ENCODE measurements at places on chromosomes 16 and 17. TPM values are rescaled to one million over a fixed set of nuclear protein-coding genes. Genes with fewer than 3 reads are reported as not detected.

DNA sequence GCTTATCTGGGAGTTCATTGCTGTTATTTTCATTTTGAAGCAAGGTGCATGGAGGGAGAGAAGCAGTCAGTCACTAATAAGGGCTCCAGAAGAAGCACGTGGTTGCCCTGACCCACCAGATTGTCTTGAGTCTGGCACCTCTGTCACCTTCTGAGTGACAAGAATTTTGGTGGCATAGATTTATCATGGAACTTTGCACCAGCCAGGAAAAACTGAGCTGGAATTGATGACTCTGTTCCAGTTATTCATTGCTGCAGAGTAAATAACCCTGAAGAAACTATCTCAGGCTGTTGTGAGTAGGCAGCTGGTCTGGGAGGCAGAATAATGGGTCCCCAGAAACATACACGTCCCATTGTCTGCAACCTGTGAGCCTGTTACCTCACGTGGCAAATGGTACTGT is 44.8 kb downstream of the HSD17B2 start:
- DNase-seq = no peak

The MT1A gene
- total RNA-seq = not detected

The CLEC3A gene
- total RNA-seq = 0.17 TPM

The TNP2 gene
- not detected for total RNA-seq

The ZG16 gene
- total RNA-seq = not detected

GRCh38 chr16:89600956-89601355 is 12.5 kb upstream of the DPEP1 start:
- no peak for DNase-seq

- DNase-seq = peak; percentile 92
These were observed 1.7 kb upstream of the STAT5A start for GRCh38 chr17:42286411-42287221.

The ELMO3 gene
- total RNA-seq = 0.33 TPM

The GLIS2 gene
- total RNA-seq = 32.6 TPM

DNA sequence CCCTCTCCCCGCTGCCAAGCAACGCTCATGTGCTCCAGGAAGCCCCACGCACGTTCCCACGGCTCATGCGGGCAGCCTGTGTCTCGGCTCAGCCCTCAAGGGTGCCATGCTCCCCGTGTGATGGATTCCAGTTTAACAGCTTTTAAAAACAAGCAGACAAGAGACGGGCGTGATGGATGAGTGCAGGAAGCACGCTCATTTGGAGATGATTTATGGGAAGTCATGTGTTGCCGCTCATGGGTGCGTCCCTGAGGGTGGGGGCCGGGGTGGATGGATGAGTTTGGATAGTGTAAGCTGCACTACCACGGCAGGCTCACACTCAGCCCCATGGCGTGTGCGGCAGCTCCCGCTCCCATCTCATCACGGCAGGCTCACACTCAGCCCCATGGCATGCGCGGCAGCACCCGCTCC is 132.8 kb downstream of the RBFOX3 start:
- DNase-seq = no peak

- no peak for DNase-seq
These were observed 20.5 kb upstream of the EMP2 start for GRCh38 chr16:10600782-10601443.

GRCh38 chr17:3727041-3727440 is 3.3 kb downstream of the HASPIN start:
- no peak for DNase-seq

DNA sequence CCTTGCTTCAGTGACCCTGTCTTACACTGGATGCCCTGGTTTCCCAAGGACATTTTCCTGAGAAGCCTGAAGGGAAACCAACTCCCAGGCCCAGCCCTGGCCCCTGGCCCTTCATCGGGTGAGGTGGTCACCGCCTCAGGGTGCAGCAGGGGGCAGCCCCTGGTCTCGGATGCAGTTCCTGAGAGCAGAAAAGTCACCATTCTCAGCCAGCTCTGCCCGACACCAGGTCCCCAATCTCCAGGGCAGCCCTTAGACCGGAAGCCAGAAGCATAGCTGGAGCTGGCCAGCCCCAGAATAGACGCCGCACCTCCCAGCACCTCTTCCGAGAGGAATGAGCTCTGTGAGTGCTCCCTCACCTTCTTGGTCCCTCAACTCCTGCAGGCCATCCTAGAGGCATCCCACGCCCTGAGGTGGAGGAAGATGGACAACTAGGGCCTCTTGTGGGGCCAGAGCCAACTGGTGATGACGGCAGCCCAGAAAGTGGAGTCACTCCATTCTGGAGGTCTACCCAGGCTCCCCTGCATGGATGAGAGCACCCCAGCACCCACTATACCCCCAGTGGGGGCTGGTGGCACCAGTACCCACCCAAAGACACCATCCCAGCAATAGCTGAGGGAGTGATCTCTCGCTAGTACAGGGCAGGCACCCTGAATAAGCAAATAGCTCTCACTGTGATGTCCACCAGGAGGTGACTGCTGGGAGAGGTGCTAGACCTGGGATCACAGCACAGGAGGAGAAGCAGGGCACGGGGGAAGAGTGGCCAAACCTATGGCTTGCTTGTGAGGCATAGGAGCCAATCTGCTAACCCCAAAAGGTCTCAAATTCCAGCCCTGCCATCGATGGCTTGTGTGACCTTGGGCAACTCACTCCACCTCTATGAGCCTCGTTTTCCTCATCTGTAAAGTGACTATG is 56.2 kb downstream of the TK2 start:
- no peak for DNase-seq

DNA sequence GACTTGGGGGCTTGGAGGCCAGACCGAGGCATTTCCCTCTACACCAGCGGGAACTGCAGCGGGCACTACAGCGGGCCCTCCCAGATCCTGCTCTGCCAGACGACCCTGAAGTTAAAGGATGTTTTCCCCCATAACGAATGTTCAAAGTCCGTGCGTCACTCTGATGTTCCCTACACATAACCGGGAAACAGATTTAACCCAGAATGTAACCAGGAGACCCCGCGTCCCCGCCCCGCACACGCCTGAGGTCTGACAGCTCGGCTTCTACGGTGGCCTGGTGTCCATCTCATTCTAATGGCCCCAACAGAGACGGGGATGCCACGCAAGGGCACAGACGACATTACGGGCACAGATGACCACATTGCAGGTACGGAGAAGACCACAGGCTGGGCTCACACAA is 31.7 kb upstream of the RHOT1 start:
- no peak for DNase-seq

DNA sequence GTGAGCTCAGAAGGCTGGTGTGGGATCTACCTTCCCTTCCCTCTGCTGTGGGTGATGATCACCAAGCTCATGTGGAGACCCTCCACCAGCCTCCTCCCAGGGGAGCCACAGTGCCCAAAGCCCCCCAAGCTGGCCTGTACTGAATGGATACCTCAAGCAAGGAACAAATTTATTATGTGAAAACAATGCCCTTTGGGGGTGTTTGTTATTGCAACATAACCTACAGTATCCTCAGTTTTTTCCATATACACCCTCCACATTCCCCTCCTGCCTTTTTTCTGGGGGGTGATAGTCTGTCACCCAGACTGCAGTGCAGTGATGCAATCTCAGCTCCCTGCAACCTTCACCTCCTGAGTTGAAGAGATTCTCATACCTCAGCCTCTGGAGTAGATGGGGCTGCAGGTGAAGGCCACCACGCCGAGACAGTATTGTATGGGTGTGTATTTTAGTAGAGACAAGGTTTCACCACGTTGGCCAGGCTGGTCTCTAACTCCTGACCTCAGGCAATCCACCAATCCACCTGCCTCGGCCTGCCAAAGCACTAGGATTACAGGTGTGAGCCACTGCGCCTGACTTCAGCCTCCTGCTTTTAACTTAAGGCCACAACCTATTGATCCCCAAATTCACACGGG is 215.9 kb downstream of the CPPED1 start:
- DNase-seq = no peak

The TBC1D3K gene
- not detected for total RNA-seq

- DNase-seq = no peak
These were observed 107.8 kb downstream of the GNAO1 start for GRCh38 chr16:56298948-56299596.

- DNase-seq = no peak
These were observed 1.5 kb upstream of the CARD14 start for GRCh38 chr17:80168371-80168770.

The PYCARD gene
- total RNA-seq = 14.5 TPM

DNA sequence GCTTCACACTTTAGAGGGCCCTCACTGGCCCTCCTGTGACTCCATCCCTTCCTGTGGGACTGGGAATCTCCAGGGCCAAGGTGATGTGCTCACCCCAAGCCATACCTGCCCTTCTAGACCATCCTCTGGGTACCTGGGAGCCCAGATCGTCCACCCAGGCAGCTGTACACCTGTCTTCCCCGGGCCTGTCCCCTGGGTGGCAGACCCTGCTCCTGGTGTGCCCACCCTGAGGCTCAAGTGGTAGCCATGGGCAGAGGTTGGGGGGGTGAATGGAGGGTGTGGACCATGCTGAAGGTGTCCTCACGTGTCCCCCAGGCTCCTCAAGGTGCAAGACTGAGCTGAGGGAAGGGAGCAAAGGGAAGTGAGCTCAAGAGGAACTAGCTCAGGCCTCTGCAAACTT is 9.3 kb downstream of the CLEC10A start:
- DNase-seq = no peak

GRCh38 chr17:36136036-36136435 is 32.4 kb downstream of the CCL4 start:
- no peak for DNase-seq

- no peak for DNase-seq
These were observed 98.3 kb upstream of the MYOCD start for GRCh38 chr17:12567077-12568053.
